ENCODE measurements at places on chromosomes 7 and 10. TPM values are rescaled to one million over a fixed set of nuclear protein-coding genes. Genes with fewer than 3 reads are reported as not detected.

GRCh38 chr7:132134814-132135445 lies 441.3 kb downstream of the PLXNA4 start:
- no peak overlapping the region for H3K27ac ChIP-seq
- H3K4me3 ChIP-seq, result no peak overlapping the region
- no peaks in the 10 kb centered on the region for H3K4me1 ChIP-seq
- DNase-seq, result no peak

GRCh38 chr7:6705959-6706665 lies 635 bp downstream of the ZNF12 start:
- peaks cover 31% of the 10 kb centered on the region for H3K36me3 ChIP-seq
- peak overlapping the region; percentile 83 for H3K27ac ChIP-seq
- peak overlapping the region; percentile 83 for H3K4me3 ChIP-seq
- H3K4me1 ChIP-seq, result peaks cover 4% of the 10 kb centered on the region
- peaks cover 4% of the 10 kb centered on the region for H3K27me3 ChIP-seq
- DNase-seq, result peak; percentile 90

GRCh38 chr7:51349820-51350545 lies 33.4 kb upstream of the COBL start:
- H3K4me3 ChIP-seq, result no peak overlapping the region
- H3K4me1 ChIP-seq, result no peaks in the 10 kb centered on the region
- no peaks in the 10 kb centered on the region for H3K27me3 ChIP-seq
- DNase-seq, result no peak
- no peaks in the 10 kb centered on the region for H3K36me3 ChIP-seq
- H3K27ac ChIP-seq, result no peak overlapping the region

- no peaks in the 10 kb centered on the region for H3K36me3 ChIP-seq
- no peak overlapping the region for H3K27ac ChIP-seq
- H3K4me1 ChIP-seq, result peaks cover 5% of the 10 kb centered on the region
- H3K4me3 ChIP-seq, result peak overlapping the region; percentile 67
These were observed 1.3 kb downstream of the SEMA3D start for GRCh38 chr7:85185424-85186082.

DNA sequence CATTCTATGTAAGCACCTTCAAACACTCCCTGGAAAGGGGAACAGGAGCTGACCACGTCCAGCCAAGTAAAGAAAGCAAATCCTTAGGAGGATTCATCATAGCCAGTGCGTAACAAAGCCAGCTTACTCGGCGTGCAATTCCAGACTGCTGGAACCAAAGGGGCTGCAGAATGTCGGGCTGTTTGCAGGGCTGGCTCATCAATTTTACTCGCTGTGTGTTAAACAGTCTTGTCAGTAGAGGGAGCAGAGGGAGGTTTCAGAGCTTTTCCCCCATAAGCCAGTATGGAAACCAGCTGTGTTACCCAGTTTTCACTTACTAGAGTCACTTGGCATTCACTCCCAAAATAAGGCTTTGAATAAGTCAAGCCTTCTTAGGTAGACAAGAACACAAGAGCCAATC lies 127.1 kb downstream of the KMT2E start:
- H3K36me3 ChIP-seq, result peaks cover 21% of the 10 kb centered on the region
- H3K27me3 ChIP-seq, result no peaks in the 10 kb centered on the region
- H3K27ac ChIP-seq, result no peak overlapping the region
- H3K4me3 ChIP-seq, result no peak overlapping the region

DNA sequence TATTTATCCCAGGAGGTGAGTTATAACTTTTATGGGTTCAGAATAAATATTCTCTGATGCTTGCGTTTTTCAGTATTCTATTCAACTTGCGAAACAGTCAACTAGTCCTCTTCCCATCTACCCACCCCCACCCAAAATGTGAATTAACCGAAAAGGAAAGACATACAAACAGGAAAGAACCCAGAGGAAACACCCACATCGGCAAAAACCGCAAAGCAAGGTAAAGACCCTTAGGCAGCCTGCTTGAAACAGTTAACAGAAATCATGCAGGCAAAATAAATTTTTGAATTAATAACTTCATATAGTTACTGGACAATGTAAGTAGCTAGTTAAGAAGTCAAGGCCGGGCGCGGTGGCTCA lies 5.4 kb downstream of the ZC3HAV1 start:
- H3K27me3 ChIP-seq, result no peaks in the 10 kb centered on the region
- no peak overlapping the region for H3K27ac ChIP-seq
- no peaks in the 10 kb centered on the region for H3K36me3 ChIP-seq
- H3K4me1 ChIP-seq, result peaks cover 21% of the 10 kb centered on the region

DNA sequence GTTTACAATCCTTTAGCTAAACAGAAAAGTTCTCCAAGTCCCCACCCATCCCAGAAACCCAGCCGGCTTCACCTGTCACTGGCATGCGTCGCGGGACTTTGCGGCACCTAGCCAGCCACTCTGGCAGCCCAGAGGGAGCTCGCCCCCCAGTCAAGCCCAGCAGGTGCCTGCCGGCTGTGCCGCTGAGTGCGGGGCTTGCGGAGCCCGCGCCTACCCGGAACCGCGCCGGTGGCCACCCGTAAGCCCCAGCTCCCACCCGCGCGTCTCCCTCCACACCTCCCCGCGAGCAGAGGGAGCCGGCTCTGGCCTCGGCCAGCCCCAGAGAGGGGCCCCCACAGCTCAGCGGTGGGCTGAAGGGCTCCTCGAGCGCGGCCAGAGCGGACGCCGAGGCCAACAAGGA lies 446.1 kb downstream of the GRM8 start:
- H3K4me3 ChIP-seq, result no peak overlapping the region
- no peaks in the 10 kb centered on the region for H3K4me1 ChIP-seq
- no peaks in the 10 kb centered on the region for H3K27me3 ChIP-seq
- H3K27ac ChIP-seq, result no peak overlapping the region

DNA sequence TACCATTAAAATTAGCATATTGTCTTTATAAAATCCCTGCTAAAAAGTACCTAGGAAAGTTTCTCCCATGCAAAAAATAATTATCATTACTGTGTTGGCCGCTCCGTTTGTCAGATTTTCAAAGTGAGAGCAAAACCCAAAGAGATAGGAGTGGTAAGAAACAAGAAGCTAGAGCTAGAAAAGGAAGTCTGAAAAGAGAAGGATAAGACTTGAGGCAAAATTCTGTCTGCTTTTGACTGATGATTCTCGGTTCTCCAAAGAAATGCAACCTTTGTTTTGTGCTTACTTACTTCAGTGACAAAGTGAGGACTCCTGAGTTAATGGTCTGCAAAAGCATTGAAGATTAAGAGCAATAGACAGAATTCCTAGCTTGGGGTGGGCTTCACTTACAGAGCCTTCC lies 33.3 kb upstream of the CAPZA2 start:
- no peaks in the 10 kb centered on the region for H3K27me3 ChIP-seq
- no peak overlapping the region for H3K27ac ChIP-seq
- DNase-seq, result no peak
- no peak overlapping the region for H3K4me3 ChIP-seq
- no peaks in the 10 kb centered on the region for H3K36me3 ChIP-seq

DNA sequence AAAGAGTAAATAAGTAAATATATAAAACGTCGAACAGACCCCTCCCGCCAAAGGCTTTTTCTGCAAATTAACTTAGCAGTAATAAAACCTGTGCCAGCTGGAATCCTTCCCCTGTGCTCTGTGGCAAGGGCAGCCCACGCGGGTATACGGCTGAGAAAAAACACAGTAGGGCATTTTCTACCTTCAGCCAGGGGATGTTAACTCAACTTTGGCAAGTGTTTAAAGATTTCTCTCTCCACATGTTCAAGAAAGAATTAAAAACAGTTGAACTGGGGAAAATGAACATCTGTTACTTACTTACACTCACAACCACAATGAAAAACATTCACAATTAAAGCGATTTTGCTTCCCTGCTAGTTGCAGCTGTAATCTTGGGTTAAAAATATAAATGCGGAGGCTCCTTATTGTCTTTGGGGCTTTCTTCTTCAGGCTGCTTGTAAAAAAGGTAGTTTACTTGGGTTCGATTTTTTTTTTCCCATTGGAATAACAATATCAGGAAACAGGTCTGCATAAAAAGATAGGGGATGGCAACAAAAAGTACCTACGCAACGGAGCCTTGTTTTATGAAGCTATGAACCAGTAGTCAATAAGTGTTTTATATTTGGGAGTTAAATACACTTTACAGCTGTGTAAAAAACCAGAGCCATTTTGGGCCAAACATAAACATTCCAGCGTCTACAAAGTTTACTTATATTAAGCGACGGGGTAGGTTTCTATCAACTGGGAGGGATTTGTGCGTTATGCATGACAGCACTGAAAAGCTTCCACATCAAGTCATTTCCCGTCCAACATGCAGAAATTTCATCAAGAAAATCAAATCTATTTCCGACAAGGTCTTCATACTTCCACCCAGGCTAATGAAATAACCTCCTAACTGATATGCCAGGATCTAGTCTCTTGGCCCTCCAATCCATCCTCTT lies 132.7 kb downstream of the TAX1BP1 start:
- no peaks in the 10 kb centered on the region for H3K27me3 ChIP-seq
- no peaks in the 10 kb centered on the region for H3K36me3 ChIP-seq
- H3K27ac ChIP-seq, result no peak overlapping the region
- no peak for DNase-seq
- H3K4me3 ChIP-seq, result no peak overlapping the region

DNA sequence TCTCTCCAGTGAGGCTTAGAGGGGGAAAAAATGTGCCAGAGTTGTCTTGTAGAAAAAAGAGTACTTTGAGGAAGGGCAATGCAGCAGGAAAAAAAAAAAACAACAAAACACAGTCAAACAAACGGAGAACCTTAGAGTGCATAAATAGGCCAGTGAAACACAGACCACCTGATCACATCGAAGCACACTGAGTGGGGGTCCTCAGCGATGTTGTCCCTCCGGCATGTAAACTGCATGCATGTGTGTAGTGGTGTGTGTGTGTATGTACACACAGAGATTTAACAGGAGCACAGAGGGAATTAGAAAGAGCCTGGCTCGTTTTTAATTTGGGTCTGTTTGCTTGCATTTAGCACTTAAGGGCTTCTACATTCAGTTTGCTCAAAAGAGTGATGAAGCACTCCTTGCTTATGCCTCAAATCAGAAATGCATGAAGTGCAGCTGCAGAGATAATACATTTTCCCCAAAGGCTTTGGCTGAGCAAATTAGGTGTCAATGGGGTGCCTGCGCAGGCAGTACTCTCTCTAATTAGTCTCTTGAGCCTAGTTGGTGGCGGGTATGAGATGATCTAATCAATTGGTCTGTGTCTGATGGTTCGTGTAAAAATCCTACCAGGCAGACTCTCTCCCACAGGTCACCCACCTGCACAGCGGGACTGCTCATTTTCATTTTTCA lies 62.7 kb upstream of the FZD1 start:
- no peaks in the 10 kb centered on the region for H3K36me3 ChIP-seq
- no peak overlapping the region for H3K27ac ChIP-seq
- H3K4me3 ChIP-seq, result no peak overlapping the region
- DNase-seq, result no peak
- peaks cover 6% of the 10 kb centered on the region for H3K4me1 ChIP-seq

DNA sequence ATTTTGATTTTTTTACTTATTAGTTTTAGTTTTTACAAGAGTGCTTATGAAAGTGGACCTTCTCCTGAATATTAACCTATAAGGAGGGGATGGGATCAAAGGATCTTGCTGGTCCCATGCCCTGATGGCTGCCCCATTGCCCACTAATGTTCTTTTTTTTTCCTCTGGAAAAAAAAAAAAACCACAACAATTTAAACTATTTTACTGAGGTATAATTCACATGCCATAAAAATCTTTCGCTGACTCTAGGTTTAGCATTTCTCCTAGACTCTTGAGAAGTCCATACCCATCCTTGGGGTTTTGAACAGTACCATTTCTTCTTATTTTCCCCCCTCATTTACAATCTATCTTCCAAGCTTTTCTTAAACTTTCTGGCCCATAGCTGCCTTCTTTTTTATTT lies 481.8 kb downstream of the TFEC start:
- no peaks in the 10 kb centered on the region for H3K36me3 ChIP-seq
- no peak for DNase-seq
- peaks cover 21% of the 10 kb centered on the region for H3K4me1 ChIP-seq
- no peaks in the 10 kb centered on the region for H3K27me3 ChIP-seq

GRCh38 chr10:113179265-113179664 lies 229.2 kb downstream of the TCF7L2 start:
- H3K4me3 ChIP-seq, result no peak overlapping the region
- H3K4me1 ChIP-seq, result no peaks in the 10 kb centered on the region
- no peaks in the 10 kb centered on the region for H3K36me3 ChIP-seq
- H3K27ac ChIP-seq, result no peak overlapping the region
- DNase-seq, result no peak

DNA sequence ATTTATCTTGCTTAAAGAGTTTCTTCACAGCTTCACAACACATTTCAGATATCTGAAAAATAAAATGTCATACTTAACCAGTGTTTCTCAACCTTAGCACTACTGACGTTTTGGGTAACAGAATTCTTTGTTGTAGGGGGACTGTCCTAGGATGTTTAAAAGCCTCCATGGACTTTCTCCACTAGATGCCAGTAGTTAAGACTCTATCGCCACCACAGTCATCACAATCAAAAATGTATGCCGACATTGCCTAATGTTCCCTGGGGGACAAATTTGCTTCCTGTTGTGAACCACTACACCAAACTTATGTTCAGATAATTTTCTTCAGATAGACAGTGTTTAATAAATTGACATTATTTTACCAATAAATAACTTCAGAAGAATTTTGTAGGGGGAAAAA lies 13.4 kb downstream of the NOC3L start:
- no peaks in the 10 kb centered on the region for H3K4me1 ChIP-seq
- H3K36me3 ChIP-seq, result peaks cover 46% of the 10 kb centered on the region
- H3K27me3 ChIP-seq, result no peaks in the 10 kb centered on the region

DNA sequence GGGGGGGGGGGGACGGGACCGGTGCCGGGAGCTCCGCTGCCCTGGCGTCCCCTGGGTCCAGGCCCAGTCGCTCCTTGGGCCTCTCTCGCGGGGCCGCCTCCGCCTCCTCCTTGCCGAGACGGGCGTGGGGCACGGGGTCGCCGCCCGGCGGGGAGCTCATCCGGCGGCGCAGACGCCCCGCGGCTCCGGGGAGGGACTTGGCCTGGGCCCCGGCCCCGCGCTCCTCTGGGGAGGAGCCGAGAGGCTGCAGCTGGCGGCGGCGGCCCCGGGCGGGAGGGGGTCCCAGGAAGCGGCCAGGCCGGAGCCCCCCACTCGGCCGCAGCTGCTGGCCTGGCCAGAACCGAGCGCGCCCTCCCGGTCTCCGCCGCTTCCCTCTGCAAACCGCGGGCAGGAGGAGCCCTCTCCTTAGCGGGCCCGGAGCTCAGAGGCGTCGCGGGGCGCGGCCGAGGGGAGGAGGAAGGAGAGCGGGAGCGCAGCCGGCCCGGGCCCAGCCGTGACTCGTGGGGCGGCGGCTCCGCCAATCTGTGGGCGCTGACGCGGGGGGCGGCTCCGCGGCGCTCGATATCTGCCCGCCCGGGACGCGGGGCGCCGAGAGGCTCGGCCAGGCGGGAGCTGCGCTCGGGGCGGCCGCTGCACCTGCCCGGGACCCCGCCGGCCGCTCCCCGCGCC lies at the start of gene FAM20C:
Gene FAM20C, plus strand, starts transcription at position 591 of the 669 bp plus-strand sequence. CDS start 629 bp downstream, outside the sequence.
- peak; percentile 100 for DNase-seq
- H3K36me3 ChIP-seq, result peaks cover 29% of the 10 kb centered on the region
- H3K27me3 ChIP-seq, result no peaks in the 10 kb centered on the region

- peak overlapping the region; percentile 91 for H3K27ac ChIP-seq
- peaks cover 4% of the 10 kb centered on the region for H3K27me3 ChIP-seq
- no peaks in the 10 kb centered on the region for H3K36me3 ChIP-seq
These were observed 904 bp upstream of the CCDC7 start for GRCh38 chr10:32445036-32445435.

CTAGE15 gene
- total RNA-seq, result not detected

GPR37 gene
- total RNA-seq, result 0.29 TPM

GHRHR gene
- not detected for total RNA-seq

CLCN1 gene
- under 0.01 TPM for total RNA-seq

WEE2 gene
- not detected for total RNA-seq

STX1A gene
- 15.9 TPM for total RNA-seq

CALML5 gene
- total RNA-seq, result not detected

ITPRID1 gene
- not detected for total RNA-seq

Data from osteoblast (primary cell).